ENCODE measurements at places on chromosomes 7 and 10. TPM values are rescaled to one million over a fixed set of nuclear protein-coding genes. Genes with fewer than 3 reads are reported as not detected.

The KDM7A gene
- 13.4 TPM for total RNA-seq

The ARHGAP22 gene
- not detected for total RNA-seq

The ZNF22 gene
- 32.4 TPM for total RNA-seq

The CALML3 gene
- not detected for total RNA-seq

The EFCAB10 gene
- total RNA-seq = not detected

The OPN1SW gene
- total RNA-seq = not detected

The IFIT5 gene
- 17.1 TPM for total RNA-seq

The PLOD3 gene
- 72.4 TPM for total RNA-seq

The CHN2 gene
- total RNA-seq = 3.4 TPM
